CD8-positive, alpha-beta memory T cell (primary cell): ENCODE measurements at places on chromosomes 7 and 10.

- DNase-seq = peak; percentile 58
Observed at GRCh38 chr7:117119192-117119924, 166.1 kb downstream of the ST7 start.

GRCh38 chr7:4131063-4131462 lies 551.0 kb upstream of the FOXK1 start:
- DNase-seq = no peak

DNA sequence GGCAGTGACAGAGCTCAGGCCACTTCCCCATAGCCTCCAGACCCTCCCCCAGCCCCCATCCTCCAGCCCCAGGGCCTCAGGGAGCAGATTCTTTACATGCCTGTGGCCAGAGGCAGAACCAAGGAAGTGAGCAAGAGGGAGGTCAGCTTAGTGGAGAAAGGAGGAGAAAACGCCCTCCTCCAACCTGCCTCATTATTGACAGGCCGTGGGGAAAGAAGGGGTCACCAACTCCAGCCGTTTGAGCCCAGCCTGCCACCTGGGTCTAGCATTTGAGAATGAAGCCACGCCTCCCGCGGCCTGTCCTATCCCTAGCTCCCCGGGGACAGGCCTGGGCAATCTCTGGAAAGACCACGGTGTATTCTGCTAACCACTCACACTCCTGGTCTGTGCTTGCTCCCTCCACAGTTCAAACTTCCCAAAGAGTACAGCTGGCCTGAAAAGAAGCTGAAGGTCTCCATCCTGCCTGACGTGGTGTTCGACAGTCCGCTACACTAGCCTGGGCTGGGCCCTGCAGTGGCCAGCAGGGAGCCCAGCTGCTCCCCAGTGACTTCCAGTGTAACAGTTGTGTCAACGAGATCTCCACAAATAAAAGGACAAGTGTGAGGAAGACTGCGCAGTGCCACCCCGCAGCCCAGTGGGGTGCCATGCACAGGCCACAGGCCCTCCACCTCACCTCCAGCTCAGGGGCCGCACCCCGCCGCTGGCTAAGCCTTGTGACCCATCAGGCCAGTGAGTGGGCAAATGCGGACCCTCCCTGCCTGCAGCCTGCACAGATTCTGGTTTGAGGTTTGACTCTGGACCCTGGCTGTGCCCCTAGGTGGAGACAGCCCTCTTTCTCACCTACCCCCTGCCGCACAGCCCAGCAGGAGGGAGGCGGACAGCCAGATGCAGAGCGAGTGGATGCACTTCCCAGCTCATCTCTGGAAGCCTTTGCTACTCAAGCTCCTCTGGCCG lies 14.3 kb upstream of the TRIM8 start:
- DNase-seq = no peak

DNA sequence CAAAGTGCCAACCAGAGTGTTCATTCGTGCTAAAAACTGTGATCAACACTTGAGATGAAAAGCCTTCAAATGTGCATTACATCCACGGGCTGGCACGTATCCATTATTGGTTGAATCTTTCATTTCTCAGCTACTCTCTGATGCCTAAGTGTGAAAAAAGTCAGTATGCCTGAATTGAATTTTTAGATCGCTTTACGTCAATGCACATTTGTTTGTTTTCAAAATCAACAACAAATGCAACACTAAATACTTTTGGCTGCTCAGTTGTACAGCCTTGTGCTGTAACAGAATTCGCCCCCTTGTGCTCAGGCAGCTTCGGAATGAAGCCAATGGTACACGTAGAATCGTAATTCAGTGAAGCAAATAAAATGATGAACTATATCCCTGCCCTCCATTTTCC lies 446.5 kb upstream of the NRP1 start:
- no peak for DNase-seq

DNA sequence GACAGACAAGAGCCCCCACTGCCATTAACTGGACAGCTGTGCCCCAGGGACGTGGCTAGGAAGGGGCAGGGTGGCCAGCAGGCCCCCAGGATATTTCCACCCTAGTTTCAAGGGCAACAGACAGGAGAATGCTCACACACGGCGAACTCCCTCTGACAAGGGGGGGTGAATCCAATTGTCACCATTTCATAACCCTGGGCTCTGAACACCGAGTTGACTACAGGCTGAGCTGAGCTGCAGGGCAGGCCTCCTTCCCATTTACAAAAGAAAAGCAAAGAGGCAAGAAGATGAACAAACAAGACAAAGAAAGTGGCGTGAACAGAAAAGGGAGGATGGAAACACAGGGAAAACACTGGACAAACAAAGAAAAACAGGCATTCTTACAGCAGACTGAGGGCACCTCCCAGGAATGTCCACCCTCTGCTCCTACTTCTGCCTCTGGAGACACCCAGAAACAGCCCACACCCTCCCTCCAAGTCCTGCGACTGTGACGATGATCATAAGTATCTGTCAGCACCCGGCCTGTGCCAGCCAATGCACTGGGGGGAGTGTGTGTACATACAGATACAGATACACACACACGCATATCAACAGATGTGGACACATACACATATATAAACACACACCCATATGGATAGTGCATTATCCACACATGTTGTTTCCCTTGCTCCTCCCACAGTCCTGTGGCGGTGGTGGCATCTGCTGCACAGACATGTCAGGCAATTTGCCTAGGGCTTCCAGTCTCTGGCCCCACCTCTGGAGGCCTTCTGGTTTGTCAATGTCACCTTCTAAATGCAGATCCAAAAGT lies 66.2 kb downstream of the FAM53B start:
- no peak for DNase-seq

GRCh38 chr10:16519908-16520861 lies 1.5 kb downstream of the C1QL3 start:
- no peak for DNase-seq

DNA sequence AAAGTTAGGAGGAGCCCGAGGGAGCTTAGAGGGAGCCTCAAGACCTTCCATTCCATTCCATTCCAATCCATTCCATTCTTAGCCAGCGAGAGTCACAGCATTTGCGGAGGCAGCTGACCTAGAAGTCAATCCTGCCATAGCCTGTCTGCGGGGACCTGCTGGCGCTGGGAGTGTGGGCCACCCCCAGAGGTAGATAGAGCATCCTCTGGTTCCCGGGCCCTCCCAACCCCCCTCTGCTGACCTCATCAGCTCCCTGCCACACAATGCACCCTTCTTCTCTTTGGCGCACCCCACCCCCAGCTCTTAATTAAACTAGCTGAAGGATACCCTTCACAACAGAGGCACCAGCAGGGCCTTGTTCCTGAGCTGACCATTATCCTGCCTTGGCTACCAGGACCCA lies 152.5 kb upstream of the ZMIZ1 start:
- no peak for DNase-seq

DNA sequence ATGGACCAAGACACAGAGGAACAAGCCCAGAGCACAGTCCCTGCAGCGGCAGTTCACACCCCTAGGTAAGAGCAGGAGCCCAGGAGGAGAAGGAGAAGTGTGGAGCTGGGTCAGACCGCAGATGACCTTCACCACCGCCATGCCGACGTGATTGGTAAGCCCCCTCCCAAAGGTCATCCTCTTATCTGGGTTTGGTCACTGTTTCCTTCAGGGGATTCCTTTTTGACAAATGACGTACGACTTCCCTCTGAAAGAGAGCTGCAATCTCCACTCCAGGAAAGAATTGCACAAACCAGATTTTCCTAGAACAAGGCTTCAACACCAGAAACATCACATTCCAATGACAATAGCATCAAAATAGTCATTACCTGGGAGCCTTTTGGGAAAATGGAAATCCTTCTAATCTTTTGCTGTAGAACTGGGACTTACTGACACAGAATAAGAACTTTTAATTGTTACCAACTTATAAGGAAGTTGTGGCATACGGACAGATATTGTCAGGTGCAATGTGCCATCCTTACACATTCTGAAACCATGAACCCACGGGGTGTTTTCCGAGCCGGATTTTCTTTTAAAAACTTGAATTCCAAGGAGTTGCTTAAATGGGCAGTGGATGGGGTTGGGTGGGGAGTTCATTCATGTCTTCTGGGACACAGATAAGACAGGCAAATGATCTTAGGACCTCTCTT lies 20.8 kb upstream of the ADAM12 start:
- no peak for DNase-seq

- DNase-seq = no peak
Observed at GRCh38 chr10:29829776-29830175, 195.0 kb upstream of the SVIL start.

- no peak for DNase-seq
Observed at GRCh38 chr7:51079494-51079893, 237.1 kb downstream of the COBL start.
